Activated CD8-positive, alpha-beta memory T cell treated with anti-CD3 and anti-CD28 coated beads for 4 hours (primary cell): ENCODE measurements at places on chromosomes 2 and 18.

GRCh38 chr2:162473-163382 is 101.1 kb downstream of the SH3YL1 start:
- DNase-seq = no peak

DNA sequence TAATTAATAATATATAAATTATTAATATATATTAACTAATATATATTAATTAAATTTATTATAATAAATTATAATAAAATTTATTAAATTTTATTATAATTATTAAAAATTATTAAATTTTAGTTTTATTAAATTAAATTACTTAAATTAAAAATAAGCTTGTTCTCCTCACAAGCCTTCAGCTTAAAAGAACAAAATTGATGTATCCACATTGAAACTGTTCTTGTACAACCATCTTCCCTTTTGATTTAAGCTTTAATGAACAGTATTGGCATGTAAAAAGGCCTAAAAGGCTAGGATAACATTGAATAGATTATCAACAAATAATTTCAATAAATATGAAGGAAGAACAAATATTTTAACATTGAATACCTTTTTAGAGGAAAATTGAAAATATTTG is 62.4 kb upstream of the XIRP2 start:
- no peak for DNase-seq

DNA sequence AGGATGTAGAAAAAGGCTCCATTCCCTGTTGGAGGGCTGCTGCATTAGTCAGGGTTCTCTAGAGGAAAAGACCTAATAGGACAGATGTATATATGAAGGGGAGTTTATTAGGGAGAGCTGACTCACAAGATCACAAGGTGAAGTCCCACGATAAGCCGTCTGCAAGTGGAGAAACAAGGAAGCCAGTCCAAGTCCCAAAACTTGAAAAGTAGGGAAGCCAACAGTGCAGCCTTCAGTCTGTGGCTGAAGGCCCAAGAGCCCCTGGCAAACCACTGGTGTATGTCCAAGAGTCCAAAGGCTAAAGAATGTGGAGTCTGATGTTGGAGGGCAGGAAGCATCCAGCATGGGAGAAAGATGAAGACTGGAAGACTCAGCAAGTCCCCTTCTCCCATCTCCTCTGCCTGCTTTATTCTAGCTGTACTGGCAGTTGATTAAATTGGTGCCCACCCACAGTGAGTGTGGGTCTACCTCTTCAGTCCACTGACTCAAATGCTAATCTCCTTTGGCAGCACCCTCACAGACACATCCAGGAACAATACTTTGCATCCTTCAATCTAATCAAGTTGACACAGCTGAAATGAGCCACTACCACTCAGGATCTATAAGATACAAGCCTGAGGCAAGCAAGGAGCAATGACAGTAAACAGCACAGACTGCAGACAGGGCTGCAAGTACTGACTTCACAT is 30.0 kb upstream of the ATG16L1 start:
- no peak for DNase-seq

- DNase-seq = no peak
Observed at GRCh38 chr2:227207573-227207972, 43.1 kb downstream of the COL4A3 start.

DNA sequence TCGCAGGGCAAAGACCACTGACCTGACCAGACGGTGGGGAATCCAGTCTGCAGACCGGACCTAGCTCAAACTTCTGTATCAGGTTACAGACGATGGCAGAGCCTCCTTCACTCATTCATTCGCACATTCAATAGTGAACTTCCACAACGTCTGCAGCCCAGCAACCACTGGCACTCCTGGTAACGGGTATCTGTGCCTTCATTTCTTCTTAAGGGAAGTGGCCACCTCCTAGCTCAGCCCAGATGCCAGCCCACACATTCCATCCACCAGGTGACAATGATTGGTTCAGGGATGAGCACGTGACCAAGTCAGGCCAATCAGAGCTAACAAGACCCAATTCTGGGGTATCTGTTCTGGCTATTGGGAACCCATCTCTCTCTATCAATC is 15.9 kb upstream of the ARMC9 start:
- no peak for DNase-seq

- DNase-seq = no peak
Observed at GRCh38 chr2:215929602-215930335, 83.6 kb downstream of the MREG start.

DNA sequence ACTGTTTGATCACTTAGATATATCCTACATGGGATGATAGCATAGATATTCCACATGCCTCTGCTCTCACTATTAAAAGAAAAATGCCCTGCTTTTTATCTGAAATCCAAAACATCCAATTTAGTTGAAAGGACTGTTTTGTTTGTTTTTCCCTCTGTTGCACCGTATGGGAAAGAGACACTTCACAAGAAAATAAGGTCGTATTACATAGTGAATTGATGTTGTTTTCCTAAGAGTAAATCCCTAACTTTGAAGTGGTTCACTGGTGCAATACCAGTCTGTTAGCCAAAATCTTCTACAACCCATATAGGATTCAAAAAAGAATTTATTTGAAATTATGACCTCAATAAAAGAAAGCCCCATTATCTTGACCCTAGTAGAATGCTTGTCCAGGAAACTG is 18.1 kb downstream of the TGFA start:
- DNase-seq = no peak

- DNase-seq = no peak
Observed at GRCh38 chr2:19885791-19886190, 16.0 kb downstream of the TTC32 start.

DNA sequence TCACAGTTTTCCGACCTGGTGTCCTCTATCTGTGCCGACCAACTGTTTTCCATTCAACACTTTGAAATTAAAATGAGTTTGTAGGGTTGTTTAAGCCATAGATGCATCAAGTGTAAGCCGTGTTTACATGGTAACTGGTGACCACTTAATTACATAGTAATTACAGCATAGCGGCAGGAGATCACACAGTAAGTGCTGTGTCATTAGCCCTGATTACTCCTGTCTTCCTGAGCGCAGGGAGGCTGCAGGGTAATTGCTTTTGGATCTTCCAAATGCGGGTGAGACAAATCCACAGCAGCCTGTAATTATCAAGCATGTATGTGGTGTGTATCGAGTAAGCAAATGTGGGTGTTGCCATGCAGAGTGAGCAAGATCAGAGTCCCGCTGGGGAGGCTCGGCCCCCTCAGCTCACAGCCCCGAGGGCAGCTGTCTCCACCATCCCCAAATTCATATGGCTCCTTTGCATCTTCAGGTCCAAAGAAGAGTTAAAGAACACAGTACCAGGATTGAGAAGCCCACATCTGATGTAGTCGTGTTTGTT is 71.5 kb upstream of the HDAC4 start:
- no peak for DNase-seq

GRCh38 chr2:73896362-73897239 is 3.8 kb downstream of the ACTG2 start:
- no peak for DNase-seq

DNA sequence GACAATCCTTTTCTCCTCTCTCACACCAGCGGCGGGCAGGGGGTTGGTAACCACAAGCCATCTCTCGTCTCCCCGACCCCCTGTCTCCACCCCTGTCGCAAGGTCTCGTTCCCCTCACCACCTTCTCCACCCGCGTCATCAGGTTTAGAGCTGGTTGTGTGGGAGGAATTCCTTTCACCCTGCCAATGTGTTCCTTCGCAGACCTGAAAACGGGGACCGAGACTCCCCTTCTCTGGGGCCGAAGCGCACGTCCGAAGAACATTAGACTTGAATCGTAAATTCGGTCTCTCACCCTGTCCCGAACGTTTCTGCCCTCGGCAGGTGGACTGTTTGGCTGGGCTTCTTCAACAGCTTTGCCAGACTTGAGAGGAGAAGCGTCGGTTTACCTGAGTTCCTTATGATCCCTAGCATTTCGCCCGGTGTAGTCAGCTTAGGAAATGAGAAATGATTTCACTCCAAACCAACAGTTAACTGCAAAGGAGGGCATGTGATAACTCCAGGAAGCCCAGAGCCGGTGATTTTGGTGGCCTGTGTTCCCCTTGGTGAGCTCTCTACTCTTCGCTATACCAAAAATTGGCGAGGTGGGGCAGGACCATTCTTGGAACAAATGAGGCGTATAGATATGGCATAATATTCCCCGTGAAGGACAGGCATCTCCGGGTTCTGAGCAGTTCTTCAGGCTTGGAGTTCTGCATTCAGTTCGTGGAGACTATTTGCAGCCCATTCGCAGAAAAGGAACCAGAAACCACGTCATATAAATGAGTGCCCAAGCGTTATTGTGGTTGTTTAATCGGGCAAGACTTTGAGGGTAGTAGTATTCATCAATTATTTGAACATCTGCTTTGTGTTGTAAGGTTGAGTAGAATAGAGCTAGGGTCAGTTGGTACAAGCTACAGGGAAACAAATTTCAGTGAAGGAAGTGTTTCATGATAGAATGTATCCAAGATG is 694 bp downstream of the CFAP36 start:
- DNase-seq = peak; percentile 11

DNA sequence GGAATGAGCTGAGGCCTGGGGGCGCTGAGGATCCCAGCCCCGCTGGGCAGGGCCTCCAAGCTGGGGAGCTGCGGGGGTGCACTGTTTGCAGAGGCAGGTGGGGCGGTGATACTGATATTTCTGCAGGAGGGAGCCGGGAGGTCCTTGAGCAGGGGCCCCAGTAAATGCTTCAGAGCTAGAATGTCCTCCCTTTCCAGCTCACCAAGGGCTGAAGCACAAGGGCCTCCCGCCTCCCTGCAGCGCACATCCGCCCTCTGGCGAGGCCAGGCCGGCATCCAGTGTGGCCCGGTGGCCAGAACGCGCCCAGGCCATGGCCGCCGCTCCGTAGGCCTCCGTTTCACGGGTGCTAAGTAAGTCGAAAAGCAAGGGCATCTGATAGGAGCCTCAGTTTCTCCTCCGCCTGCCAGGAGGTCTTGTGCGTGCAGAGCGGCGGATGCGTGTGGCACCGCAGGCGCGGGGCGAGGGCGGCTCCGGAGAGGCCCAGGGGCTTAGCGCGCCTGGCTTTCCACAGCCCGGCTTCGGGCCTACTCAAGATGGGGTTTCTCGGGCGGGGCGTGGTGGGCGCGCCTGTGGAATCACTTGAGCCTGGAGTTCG is 29.5 kb upstream of the CHMP1B start:
- no peak for DNase-seq

DNA sequence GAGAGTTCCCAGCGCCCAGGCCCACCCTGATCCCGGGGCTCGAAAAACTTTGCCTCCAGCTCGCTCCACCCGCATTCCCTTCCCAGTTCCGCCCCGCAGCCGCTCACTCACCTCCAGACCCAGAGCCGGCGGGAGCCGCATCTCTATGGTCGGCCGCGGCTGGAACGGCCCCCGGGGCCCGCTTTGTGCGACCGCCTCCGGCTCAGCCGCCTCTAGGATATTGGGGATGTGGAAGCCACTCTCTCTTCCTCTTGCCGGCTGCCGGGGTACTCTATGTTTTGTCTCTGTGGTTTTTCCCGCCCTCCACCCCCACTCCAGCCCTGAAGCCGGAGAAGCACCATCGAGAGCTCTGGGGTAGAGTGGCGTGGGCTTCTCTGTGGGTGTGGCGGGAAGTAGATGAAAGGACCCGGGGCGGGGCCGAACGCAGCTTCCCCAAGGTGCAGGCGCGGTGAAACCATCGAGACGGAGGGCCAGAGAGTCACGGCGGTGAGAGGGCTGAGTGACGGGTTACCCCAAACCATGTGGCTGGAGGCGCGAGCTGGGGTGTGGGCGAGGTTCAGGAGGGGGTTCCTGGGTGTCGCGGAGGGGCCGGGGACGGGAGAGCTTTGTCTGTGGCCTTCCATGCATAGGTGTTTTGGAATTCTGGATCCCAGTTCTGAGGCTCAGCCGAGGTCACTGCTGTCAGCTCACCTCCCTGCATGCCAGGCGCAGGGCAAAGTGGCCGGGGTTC is at the start of the genes BCS1L and ZNF142:
Gene BCS1L, plus strand, starts transcription at position 426 of the 730 bp plus-strand sequence. CDS start 1,305 bp downstream, outside the sequence.
Gene ZNF142, minus strand, starts transcription at position 366 of the 730 bp plus-strand sequence. CDS start 3,194 bp downstream, outside the sequence.
- DNase-seq = peak; percentile 86

DNA sequence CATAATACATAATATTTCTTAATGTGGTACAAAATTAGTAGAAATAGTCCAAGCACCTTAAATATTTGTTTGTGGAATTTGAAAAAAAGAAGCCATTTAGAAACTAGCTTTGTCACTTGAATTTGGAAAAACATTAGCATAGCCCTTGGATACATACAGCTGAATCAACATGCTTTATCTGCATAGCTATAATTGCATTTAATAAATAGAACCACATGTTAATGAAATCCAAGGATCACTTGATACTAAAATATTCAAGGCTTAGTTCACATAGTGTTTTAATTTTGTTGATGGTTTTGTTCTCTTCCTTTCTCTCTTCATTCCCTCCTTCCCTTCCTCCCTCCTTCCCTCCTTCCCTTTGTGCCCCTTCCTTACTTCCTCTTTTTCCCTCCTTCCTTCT is 169.4 kb upstream of the NRXN1 start:
- no peak for DNase-seq

- DNase-seq = no peak
Observed at GRCh38 chr2:36445185-36445866, 89.7 kb downstream of the CRIM1 start.

GRCh38 chr18:58983260-58984155 is 118.8 kb downstream of the ZNF532 start:
- no peak for DNase-seq

- no peak for DNase-seq
Observed at GRCh38 chr2:181458871-181459270, 1.7 kb downstream of the ITGA4 start.

- no peak for DNase-seq
Observed at GRCh38 chr18:46239549-46239948, 135.4 kb downstream of the HAUS1 start.

DNA sequence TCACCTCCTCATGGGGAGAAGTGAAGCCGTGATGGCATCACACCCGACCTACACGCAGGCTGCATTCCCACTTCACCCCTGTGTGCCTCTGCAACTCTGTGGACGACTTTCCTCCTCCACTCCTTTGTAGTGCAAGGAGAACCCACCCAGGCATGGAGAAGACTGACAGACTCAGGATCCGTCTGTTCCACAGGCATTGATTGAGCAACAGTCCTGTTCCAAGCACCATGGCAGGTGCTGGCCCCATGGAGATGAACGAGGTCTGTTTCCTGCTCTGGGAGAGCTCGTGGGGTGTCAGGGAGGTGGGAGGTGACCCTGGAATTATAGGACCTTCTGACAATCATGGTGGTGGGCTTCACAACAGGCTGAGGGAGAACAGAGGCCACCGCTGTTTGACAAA is 284.7 kb upstream of the HDAC4 start:
- no peak for DNase-seq

DNA sequence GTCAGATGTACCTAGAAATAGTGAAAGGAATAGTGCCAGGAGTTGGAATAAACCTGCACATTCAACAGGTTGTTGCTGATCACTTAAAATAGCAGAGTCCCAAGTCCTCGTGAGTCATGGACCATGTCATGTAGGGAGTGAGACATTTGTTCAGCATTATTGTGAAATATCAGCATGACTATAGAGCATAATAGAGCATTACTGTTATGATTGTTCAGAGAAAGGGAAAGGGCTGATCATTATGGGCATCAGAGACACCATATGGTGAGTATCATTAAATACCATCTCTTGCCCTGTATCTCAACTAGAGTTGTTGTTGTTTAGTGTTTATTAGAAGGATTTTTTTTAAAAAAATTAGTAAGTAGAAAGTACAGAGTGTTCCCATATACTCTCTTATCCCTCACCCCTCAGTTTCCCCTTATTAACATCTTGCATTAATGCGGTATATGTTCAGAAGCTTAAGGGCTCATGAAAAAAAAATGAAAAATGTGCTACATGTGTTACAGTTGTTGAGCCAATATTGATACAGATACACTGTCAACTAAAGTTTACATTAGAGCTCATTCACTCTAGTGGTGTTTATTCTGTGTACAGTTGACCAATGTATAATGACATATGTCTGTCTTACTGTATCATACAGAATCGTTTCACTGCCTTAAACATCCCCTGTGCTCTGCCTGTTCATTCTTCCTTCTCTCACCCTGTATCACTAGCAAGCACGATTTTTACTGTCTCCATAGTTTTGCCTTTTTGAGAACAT is 5.7 kb downstream of the ELAC1 start:
- DNase-seq = no peak

- DNase-seq = no peak
Observed at GRCh38 chr2:186780701-186781316, 68.2 kb downstream of the ZSWIM2 start.
